ENCODE measurements at places on chromosomes 11 and 22.

- no peak for DNase-seq
These were observed 72.6 kb downstream of the CD82 start for GRCh38 chr11:44638032-44638431.

- no peak for DNase-seq
These were observed at the start of gene SBF2 for GRCh38 chr11:10293423-10294289. TSS of gene SBF2 (minus strand) at chr11:10294219. CDS start at chr11:10294069, 150 bp downstream.

DNA sequence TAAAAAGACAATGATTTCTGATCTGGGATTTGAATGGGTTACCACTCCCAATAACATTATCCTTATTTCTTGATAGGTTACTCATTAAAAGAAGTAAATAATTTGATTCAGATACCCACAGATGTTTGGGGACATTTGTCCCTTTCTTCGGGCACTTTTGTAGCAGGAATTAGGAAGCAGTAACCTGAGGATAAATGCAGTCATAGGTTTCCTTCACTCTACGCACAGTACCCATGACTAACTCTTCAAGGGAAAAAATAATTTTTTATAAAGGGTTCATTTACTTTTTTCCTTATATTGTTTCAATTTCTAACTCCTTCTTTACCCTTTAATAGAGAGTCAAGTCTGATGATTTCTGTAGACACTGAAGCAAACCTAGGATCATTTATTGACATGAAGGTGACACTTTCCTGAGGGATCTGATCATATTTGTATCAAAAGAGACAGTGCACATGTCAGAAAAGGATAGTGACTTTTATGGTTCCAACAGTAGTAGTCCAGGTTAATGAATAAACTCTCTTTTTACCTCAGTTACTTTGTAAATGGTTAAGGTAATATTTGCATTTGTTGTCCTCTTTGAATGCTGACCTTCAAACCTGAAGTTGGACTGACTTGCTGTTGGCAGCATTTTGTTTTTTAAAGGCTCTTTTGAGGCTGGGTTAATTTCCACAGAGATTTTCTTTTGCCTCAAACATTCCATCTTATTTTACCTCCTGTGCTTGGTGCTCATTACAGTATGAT, 1072.0 kb downstream of the LRRC4C start:
- no peak for DNase-seq

- no peak for DNase-seq
These were observed 47.2 kb downstream of the BLID start for GRCh38 chr11:122068837-122069236.

DNA sequence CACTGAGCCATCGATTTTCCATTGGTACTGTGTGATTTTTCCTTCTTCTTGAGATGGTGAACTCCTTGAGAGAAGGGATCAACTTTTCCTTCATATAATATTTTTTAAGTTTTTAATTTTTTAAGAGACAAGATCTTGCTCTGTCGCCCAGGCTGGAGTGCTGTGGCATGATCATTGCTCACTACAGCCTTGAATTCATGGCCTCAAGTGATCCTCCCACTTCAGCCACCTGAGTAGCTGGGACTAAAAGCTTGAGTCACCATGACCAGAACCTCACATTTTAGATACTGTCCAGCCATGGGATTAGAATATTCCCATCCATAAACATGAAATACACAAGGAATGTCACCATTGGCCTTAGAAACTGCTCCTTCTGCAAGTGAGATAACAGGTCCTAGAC, 66.9 kb upstream of the CHRM4 start:
- no peak for DNase-seq

DNA sequence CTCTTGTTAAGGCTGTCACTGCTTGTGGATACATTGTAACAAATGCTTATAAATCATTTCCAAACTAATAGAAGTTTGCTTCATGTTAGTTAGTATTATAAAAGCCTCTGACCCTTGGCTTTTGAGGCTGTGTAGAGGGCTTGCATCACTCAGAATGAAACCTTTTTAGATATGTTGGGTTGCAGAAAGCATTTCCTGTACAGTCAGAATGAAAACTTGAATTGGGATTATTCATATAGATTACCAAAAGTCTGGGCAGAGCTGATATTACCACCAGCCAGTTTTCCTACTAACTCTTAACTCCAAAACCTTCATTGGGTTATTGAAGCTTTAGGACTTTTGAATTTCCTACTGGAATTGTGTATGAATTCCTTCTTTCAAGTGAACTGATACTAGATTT, 12.0 kb downstream of the KMT2A start:
- no peak for DNase-seq

DNA sequence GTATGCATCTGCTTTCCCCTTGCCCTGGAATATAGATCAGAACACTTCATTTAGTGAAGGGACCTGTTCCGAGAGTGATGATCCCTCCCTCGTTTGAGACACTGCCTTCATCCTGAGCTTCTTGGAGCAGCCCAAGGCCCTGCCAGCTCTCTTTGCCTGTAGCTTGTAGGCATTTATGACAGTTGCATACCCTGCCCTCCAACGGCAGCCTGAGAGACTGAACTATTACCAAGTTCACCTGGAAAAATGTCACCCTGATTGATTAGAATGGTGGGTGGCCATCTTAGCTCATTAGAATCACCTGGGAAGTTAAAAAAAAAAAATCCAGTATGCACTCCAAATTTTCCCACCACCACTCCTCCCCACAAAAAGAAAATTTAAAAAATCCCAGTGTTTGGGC, 1.5 kb downstream of the MICAL3 start:
- no peak for DNase-seq

DNA sequence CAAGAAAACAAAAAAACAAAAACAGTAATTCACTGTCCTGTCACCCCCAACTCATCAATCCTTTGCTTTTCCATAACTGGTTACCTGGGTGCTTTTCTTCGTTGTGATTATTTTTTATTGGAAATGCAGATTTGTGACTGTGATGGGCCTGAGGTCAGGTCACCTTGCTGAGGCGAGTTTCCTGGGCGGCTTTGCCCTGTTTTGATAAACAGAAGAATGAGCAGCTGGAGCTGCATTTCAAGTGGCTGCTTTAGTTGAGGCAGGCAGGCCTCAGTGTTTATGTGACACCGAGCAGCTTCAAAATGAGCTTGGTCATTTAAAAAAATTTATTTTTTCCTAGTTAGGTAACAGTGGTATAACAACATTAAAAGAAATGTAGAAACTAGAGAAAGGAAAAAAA, 22.2 kb downstream of the PTPRJ start:
- DNase-seq: no peak

- no peak for DNase-seq
These were observed 87.5 kb downstream of the BLID start for GRCh38 chr11:122028545-122028944.

DNA sequence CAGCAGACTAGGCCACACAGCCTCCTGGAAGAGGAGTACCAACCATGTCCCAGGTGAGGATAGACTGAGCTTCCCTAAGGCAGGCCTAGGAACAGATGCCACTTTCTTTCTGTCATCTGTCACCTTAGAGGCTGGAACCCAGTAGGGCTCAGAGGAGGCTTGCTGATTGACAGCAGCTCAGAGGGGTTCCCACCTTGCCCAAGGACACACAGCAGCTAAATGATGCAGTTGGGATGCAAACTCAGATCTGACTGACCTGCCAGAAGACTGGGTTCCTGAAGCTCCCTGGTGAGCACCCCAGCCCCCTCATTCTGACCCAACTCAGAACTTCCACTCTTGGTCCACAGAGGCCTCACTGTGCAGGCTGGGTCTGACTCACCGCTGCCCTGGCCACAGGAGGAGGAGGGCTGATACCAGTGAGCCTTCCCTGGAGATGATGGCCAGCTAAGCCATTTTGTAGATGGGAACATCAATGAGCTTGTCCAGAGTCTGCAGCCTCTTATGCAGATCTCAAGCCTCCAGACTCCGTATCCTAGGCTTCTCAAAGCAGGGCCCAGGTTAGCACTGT, 14.0 kb downstream of the CAPN5 start:
- no peak for DNase-seq

GRCh38 chr11:74004759-74005615, 3.9 kb downstream of the UCP3 start:
- no peak for DNase-seq

DNA sequence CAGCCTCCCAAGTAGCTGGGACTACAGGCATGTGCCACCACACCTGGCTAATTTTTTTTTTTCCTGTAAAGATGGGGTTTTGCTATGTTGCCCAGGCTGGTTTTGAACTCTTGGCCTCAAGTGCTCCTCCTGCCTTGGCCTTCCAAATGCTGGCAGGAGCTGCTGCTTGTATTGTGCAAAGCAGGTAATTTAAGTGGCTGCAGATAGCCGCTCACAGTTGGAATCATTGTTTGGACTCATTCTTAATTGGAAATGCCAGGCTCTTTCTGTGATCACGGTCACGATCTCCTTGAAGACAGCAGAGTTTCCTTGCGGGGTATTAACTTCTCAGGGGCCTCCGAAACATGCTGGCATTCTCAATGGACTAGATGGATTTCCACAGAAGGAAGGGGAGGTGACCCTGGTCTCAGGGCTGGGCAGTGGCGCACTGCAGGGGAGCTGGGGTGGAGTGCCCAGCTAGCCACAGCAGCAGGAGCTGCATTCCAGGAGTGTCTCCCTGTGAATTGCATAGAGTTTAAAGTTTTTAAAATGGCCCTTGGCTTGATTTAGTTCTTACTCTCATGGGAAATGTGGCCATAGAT, 136.1 kb downstream of the MORC2 start:
- DNase-seq: no peak

- no peak for DNase-seq
These were observed 34.2 kb upstream of the PRR5 start for GRCh38 chr22:44667829-44668189.

DNA sequence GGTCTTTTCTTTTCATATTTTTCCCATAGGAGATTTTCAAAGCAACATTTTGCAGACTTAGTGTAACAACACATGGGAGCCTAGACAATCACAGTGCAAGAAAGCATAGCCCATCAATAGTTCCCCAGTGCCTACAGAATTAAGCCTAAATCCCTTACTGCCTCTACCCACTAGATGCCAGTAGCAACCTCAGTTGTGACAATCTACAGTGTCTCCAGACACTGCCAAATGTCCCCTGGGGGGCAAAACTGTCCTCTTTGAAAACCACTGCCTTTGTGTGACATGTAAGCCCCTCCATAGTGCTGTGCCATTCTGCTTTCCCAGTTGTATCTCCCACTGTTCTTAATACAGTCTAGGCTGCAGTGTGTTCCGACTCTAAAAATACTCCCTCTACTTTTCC, 1329.0 kb downstream of the LRRC4C start:
- DNase-seq: no peak

- DNase-seq: no peak
These were observed 7.1 kb upstream of the NHERF4 start for GRCh38 chr11:119178166-119178680.

GRCh38 chr11:120917559-120918239, 106.2 kb upstream of the TBCEL start:
- no peak for DNase-seq

- no peak for DNase-seq
These were observed 1.9 kb upstream of the ARAP1 start for GRCh38 chr11:72754149-72754543.

GRCh38 chr11:95920460-95921105, 3.3 kb downstream of the MTMR2 start:
- no peak for DNase-seq

DNA sequence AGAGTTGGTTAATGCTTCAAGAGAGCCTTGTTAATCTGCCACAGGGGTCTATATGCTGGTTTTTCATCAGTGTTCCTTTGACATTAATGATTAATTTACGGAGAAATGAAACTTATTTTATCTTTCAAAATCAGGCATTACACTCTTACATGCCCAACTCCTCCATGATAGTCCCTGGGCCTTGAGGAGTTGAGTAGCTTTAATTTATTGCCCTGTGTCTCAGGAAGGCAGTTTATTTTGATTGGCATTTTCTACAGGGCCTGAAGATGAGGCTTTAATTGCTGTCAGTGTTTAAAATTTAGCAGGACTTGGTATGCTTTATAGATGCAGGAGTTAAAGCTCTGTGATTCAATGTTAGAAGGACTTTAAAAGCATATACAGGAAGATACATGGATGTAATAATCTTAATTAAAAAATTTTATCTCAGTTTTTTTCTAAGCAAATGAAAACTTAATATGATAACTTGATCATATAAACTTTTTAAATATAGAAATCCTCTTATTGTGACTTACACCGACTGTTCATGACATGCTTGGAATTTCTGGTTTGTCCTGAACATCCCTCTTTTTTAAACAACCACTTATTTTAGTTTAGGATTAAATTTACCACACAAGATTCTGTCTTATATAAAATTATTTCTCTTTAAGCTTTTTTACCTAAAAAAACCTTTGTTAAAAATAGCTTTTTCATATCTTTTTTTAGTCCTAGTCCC, 12.2 kb downstream of the GLYAT start:
- no peak for DNase-seq

DNA sequence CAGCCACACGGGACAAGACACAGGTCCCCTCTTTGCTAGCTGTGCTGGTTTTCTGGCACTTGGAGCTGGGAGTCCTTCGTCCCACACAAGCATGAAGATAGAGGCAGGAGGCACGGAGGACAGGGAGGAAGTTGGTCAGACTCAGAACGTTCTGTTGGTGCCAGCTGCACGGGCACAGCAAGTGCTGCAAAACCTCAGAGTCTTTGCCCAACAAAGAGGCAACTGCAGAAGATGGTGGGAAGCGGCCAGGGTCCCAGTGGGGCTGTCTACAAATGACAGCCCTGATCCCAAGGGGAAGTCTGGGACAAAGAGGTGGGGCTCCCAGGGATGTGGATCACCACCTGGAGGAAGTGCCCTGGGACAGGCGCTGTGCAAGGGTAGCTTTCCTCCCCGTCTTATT, 9.4 kb upstream of the OSM start:
- no peak for DNase-seq

- DNase-seq: no peak
These were observed 42.3 kb upstream of the LINC01488 start for GRCh38 chr11:69439127-69439526.

DNA sequence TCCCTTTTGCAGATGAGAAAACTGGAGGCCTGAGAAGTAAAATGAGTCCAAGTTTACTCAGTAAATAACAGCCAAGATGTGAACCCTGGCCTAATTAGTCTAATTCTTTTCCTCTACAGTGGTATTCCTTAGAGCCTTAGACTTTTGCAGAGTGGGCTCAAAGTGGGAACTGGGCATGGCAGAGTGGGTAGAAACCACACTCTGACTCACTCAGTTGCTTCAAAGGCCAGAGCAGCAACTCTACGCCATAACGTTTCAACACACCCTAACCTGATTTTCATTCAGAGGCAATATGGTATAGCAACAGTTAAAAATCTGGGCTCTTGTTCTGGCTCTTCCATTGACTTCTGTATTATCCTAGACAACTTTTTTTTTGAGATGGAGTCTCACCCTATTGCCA, 2.8 kb downstream of the THRSP start:
- no peak for DNase-seq

GRCh38 chr22:43869799-43870198, 7.5 kb upstream of the SULT4A1 start:
- no peak for DNase-seq

DNA sequence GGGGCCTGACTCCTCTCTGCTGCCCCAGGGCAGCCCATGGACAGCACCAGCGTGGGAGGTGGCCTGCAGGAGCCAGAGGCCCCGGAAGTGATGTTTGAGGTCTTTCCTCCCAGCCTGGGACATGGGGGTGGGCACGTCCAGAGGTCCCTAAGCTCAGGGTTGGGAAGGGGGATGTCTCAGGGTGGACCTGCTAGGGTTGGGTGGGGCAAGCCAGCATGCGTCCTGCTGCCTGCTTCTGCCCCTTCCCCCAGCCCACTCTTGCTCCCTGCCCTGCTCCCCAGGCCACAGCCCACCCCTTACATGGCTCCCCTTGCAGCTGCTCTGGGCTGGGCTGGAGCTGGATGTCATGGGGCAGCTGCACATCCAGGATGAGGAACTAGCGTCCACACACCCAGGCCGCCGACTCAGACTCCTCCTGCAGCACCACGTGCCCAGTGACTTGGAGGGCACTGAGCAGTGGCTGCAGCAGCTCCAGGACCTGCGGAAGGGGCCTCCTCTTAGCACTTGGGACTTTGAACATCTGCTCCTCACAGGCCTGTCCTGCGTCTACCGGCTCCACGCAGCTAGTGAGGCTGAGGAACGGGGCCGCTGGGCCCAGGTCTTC, 1.3 kb downstream of the FAM180B start:
- DNase-seq: no peak
